ENCODE measurements at places on chromosomes 11 and 22.

GRCh38 chr11:21475276-21475675 lies 717.6 kb upstream of the ANO5 start:
- no peak for DNase-seq

- peak; percentile 46 for DNase-seq
Measured at GRCh38 chr22:29268511-29269229, 602 bp downstream of the EWSR1 start.

DNA sequence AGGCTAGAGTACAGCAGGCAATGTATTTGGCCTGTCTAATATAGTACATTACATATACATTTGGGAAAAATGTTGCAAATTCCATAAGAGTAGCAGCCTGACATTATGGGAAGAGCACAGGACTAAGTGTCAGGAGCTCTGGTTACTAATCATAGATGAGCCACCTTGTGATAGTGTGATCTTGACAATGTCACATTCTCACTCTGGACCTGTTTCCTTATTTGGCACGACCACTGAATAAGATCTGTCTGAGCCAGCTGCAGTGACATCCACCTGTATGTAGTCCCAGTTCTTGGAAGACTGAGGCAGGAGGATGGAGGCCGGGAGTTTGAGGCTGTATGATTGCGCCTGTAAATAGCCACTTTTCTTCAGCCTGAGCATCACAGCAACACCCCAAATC lies 5.7 kb upstream of the LIN7C start:
- no peak for DNase-seq

DNA sequence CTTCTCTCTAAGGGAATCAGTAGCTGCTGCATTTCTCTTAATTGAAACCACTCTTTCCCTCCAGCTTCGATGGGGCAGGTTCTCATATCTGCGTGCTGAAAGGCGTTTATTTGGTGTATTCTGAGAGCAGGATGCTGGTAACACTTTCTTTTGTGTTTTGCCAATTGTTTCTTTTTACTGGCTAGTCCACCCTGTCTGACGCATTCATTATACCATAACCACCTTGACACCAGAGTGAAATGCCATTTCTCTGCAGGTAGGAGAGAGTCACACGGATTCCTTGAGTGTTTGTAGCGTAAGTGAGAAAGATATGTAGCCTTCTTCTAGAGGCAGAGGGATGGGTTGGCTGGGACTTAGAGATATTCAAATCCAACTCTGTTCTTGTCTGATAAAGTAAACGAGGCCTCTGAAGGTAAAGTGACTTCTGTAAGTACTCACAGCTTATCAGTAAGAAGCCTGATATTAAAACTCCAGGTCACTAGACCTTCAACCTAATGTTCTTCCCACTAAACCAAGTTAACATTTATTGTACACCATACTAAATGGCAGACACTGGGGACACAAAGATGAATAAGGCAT lies 21.4 kb downstream of the CD44 start:
- DNase-seq = no peak

DNA sequence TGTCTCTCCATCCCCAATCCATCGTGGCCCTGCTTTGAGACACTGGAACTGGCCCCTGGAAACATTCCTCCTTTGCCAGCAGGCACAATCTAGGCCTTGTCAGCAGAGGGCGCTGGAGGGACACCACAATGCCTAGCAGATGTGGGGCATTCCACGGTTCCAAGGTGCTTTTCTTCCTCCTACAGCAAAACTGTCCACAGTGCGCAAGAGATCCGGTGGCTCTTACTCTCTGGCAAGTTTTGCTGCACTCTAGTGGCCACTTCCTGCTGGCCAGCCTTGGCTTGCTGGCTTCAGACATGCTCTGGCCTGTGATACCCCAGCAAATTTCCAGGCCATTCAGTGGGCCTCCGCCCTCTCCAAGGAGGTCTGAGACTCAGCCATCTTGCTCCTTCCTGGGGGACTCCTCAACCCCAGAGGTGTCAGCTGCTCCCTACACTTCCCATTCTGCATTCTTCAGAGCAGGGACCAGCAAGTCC lies 17.1 kb upstream of the RBM4B start:
- DNase-seq = peak; percentile 84

DNA sequence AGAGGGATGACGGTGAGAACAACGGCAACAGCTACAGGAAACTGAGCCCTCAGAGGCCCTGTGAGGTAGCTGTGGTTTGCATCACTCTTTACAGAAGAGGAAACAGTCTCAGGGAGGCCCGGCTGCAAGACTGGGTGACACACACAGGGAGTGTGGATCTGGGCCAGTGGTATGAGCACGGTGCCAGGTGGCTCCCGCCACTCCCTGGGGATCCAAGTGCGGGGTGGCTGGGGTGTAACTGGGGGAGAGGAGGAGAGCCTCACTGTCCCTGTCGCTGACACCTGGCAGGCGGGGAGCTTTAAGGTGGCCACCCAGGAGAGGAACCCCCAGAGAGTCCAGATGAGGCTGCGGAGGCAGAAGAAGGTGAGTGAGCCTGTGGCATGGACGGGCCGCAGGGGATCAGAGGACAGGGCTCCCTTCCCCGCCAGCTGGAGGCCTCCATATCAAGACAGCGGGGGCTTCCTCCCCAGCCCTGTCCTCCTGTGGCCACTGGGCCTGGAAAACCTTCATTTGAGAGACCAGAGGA lies 5.6 kb downstream of the RGL4 start:
- peak; percentile 66 for DNase-seq

DNA sequence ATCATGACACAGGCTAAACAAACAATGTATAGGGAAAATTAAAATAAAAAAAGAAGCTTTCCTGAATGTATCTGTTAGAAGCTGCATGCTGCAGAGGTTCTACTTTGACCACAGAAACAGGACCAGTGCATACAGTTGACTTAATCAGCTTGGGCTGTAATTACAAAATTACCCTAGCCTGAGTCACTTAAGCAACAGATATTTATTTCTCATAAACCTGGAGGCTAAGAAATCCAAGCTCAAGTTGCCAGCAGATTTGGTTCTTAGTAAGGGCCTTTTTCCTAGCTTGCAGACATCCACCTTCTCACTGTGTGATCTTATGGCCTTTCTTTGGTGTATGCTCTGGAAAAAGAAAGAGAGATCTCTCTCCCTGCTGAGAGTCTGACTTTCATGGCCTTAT lies 946.5 kb upstream of the RAG2 start:
- DNase-seq = no peak

DNA sequence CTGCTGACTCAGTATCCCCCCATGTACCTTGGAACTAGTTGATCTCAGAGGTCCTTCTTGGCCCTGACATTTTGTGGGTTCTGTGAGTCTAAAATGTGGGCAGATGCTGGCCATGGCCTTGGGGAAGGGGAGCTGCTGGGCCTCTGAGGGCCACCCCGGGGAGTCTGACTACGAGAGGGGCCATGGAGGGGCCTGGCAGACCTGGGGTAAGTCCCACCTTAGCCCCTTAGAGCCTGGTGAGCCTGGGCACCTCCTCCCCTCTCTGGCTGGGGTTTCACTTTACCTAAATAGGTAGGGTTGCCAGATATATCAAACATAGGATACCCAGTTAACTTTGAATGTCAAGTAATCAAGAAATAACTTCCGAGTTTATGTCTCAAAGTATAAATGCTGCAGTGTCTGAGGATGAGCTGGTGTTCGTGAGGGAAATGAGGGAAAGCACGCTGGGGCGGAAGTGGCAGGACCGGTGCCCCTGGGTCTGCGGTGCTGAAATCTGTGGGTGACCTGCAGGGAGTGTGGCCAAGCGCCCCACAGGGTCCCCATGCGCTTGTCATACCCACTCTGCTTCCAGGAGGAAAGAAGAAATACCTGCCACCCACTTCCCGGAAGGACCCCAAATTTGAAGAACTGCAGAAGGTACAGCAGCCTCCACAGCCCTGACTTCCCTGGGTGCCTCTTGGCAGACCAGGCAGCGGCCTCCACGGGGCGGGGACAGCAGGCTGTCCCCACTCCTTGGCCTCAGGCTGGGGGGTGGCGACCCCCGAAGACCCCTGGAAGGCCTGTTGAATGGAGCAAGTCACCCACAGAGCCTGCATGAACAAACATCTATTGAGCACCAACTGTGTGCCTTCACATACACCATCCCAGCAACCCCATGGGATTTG lies 4.8 kb downstream of the PARVG start:
- DNase-seq = no peak

DNA sequence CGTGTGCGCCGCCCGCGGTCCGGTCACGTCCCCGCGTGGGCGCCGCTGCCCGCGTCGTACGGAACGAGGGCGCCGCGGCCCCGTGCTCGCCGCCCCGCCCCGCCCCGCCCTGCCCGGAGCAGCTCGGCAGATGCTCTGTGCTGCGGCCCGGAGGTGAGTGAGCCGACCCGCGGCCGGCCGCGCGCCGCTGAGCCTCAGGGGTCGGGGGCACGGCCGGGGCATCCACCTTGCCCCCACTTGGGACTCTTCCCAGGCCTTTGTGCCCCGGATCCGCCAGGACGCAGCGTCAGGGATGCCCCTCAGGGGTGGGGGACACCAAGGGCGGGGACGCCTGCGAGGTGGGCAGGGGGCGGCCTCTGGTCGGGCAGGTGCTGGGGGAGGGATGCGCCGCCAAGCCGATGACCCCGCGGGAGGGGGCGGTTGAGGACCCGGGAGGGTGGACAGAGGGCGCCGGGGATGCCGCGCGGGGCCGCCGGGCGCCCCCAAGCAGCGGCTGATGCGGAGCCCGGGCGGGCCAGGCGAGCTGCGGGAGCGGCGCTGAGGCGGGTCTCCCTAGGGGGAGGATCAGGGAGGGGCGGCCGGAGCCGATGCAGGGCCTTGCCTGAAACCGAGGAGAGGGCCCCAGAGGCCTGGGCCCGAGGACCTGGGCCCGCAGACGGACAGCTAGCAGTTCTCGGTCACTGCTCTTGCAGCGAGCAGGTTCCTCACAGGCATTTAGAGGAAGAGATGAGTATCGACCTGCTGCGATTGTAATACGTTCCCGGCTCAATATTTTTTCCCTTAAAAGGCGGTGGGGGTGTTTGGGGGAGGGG lies at the start of gene GNAZ:
Gene GNAZ, plus strand, starts transcription at position 102 of the 812 bp plus-strand sequence. CDS start 25,177 bp downstream, outside the sequence.
- peak; percentile 10 for DNase-seq

DNA sequence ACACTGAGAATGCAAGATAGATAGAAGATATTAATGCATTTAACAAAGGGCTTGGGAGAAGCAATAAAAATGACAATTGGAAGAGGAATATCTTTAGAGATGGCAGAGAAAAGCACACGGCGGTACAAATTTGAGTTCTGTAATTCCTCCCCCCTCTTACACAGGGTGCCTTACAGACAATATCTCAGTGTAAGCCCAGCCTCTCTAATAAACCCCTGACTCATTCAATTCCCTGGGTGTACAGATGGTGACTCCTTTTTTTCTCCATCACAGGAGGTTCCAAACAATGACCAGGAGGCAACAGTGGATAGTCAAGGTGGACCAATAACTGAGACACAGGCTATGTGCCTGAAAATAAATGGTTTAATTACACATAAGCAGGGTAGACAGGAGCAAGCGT lies 598.6 kb downstream of the OPCML start:
- no peak for DNase-seq

- DNase-seq = no peak
Measured at GRCh38 chr11:11329062-11329806, 23.8 kb downstream of the CSNK2A3 start.

Data from stimulated activated CD4-positive, alpha-beta T cell treated with anti-CD3 and anti-CD28 coated beads, Interleukin-4, amount 100 ng/mL, for 1 hour (primary cell).